ENCODE measurements at places on chromosomes 5 and 9.

DNA sequence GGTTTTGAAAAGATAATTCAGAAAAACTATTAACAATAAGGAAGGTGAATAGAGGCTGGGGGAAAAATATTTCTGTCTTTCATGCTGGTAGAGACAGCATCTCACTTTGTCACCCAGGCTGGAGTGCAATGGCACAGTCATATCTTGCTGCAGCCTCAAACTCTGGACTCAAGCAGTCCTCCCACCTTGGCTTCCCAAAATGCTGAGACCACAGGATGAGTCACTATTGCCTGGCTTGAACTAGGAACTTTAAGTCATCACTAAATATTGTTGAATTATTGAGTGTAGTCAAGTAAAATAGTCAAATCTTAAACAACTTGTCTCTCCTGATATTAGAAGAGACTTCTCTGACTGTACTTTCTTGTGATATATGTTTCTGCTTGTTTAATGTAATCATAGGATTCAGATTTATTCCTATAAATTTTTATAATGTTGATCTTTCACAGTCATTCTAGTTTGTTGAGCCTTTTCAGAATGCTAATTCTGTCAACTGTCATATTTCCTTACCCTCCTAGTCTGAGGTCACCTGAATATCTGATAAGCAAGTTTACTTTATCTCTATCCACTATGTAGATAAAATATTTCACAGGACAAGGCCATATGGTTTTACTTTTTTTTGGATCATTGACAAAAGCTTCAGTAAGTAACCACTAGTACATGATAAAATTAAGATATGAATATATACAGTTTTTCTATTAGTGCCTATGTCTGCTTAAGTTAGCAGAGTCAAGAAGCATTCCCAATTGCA, 1696.5 kb downstream of the MAT2B start:
- DNase-seq: peak; percentile 50

GRCh38 chr5:74035521-74035937, 409.5 kb downstream of the ARHGEF28 start:
- peak; percentile 61 for DNase-seq

GRCh38 chr9:27945386-27945785, 372.1 kb upstream of the C9orf72 start:
- DNase-seq: no peak

- no peak for DNase-seq
These were observed 210.8 kb downstream of the CWC27 start for GRCh38 chr5:64979531-64979930.

GRCh38 chr5:97576956-97577355, 393.9 kb upstream of the RIOK2 start:
- DNase-seq: no peak

DNA sequence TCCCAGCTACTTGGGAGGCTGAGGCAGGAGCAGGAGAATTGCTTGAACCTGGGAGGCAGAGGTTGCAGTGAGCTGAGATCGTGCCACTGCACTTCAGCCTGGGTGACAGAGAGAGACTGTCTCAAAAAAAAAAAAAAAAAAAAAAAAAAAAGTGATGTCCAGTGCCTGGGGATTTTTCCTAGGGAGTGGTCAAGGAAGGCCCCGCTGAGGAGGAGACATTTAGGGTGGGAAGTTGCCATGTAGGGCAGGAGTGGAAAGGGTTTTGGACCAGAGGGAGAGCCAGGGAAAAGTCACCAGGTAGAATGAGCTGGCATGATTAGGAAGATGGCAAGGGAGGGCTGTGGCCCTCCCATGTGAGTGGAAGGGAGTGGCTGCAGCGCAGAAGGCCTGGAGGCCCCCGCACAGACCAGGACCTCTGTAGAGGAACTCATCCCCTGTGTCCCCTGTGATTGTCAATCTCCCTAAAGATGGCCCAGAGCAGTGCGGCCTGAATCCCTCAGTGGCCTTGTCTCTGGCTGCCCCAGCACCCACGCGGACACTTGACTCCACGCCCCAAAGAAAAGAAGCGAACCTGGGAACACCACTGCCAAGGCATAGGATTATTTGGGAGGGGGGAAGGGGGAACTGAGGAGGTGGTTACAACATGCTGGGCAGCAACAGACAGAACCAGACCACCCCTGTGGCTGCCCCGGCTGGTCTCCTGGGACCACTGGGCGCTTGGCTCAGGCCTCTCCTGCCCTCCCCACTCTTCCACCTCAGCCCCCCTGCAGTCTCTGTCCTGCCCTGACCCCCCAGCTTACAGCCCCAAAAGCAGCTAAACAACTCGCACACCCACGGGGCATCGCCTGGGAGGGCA, 2.6 kb upstream of the SQSTM1 start:
- DNase-seq: no peak

GRCh38 chr9:69468380-69468779, 143.4 kb downstream of the ENTREP1 start:
- peak; percentile 19 for DNase-seq

DNA sequence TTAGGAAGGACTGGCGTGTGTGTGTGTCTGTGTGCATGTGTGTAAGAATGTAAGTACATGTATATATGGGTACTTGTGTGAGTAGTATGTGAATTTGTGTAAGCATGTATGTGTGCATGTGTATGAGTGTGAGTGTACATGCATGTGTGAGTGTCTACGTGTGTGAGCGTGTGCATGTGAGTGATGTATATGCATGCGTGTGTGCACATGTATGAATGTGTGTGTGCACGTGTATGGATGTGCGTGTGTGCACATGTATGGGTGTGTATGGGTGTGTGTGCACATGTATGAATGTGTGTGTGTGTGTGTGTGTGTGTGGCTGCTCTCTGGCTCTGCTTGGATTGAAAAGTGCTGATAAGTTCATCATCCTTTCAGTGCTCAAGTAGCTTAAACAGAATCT, 154.5 kb downstream of the TENT4A start:
- no peak for DNase-seq

- no peak for DNase-seq
These were observed 132.8 kb downstream of the INSYN2B start for GRCh38 chr5:169847519-169847918.

DNA sequence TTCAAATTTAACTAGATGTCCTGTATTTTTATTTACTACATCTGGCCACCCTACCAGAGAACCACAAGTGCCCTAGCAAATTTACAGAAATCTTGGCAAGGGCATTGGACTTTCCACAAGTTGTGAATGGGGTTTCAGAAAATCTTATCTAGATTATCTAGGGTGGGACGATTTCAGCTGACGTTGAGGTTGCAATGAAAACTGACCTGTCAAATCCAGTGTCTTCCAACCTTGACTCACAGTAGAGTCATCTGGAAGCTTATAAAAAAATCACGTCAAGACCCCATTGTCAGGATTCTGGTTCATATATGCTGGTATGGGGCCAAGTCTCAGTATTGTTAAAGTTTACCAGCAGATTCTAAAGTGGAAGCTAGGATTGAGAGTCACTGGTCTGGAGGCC, 109.6 kb upstream of the ACTBL2 start:
- no peak for DNase-seq

DNA sequence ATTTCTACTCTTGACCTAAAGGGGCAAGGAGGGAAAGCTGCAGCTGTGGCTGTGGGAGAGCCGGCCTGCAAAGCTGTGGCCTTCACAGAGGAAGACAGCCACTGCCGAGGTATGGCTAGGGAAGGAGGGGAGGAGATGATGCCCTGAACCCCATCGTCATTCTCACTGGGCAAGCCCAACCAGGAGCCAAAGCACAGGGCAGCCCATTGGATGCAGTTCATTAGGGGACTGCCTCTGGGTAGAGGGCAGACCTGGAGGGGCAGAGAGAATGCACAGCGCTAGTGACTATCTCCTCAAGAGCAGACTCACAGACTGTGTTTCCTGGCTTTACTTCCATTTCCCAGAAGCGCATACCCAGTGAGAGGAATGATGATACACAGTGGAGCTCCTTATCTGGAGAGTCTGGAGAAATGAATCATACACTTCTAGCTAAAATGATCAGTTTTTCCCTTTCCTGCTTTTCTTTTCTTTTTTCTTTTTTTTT, 47.2 kb upstream of the TTC23L start:
- no peak for DNase-seq

DNA sequence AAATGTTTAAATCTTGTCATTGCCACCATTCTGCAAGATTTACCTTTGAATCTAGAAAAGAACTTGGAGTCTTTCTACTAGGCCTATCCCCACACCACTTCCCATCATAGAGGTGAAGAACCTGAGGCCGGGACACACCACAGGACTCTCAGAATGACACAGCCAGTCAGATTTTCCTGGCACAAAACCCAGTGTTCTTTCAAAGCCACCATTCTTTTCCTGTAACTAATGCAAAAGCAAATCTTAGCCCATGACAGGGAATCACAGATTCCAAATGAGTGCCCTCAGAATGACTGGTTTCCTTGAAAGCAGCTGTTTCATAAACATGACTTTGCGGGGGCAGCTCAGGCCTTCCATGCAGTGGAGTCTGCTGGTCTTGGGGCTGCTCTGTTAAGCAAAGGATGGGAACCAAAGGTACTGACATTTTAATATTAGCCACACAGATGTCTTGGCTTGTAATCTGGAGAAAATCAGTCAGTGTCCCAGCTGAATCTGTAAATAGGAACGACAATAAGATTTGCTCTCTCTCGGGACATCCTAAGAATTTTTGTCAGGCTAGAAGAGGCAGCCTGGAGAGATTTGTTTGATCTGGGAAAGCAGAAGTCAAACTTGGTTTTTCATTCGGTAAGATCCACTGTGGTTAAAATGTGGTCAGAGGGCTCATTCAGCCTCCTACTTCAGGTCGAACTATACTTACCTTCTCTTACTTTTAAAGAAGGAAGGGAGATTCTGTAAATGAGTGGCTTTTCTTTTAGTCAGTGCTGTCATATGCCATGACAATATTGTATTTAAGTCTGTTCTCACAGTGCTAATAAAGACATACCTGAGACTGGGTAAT, 115.1 kb downstream of the PALM2AKAP2 start:
- peak; percentile 39 for DNase-seq

DNA sequence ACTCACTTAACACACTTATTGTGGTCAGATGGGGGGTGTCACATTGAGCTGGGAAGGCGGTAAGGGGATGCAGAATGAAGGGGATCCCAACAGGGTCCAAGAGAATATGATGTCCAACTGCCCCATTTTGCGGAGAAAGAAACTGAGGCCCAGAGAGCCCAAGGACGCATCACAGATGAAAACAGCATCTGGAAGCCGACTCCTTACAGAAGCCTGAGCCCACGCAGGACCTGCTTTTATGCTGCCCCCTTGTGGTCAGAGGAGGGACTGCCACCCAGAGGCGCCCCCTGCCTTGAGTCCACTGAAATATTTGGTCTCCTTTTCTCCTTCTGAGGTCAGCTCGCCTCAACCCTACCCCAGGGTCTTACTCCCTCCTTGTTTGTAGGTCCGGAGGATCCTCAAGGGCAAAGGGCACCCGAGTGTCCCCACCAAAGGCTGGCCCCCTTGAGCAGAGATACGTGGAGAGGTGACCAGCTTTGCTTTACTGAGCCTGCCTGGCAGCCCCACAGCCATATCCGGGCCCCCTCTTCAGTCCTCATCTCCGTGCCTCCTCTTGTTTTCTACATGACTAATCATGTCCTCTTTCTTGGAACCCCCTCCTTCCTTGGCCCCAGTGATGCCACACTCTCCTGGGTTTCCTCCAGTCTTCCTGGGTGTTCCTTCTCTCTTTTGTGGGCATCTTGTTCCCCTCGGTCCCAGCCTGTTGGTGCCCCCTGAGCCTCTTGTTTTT, 30.0 kb upstream of the TTLL11 start:
- DNase-seq: peak; percentile 88

DNA sequence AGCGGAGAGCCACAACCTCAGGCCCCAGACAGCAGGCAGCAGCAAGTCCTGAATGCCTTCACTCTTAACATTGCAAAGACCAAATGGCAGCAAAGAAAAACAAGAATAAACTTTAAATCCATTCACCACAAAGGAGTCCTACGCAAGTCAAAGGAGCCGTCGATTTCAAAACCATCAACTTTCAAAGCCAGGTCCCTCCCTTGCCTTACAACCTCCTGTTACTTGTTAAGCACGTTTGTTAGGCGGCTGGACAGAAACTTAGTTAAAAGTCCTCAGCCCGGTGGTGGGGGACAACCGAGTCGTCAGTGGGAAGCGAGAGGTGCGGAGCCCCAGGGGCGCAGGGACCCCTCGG, 938 bp downstream of the LPAR1 start:
- DNase-seq: peak; percentile 39

- no peak for DNase-seq
These were observed 41.3 kb downstream of the NACC2 start for GRCh38 chr9:136053757-136054142.

- no peak for DNase-seq
These were observed 35.9 kb upstream of the GAS1 start for GRCh38 chr9:86983249-86983619.

- DNase-seq: no peak
These were observed 20.6 kb downstream of the NTNG2 start for GRCh38 chr9:132182314-132183091.

GRCh38 chr5:93421468-93421867, 159.6 kb downstream of the NR2F1-AS1 start:
- no peak for DNase-seq

DNA sequence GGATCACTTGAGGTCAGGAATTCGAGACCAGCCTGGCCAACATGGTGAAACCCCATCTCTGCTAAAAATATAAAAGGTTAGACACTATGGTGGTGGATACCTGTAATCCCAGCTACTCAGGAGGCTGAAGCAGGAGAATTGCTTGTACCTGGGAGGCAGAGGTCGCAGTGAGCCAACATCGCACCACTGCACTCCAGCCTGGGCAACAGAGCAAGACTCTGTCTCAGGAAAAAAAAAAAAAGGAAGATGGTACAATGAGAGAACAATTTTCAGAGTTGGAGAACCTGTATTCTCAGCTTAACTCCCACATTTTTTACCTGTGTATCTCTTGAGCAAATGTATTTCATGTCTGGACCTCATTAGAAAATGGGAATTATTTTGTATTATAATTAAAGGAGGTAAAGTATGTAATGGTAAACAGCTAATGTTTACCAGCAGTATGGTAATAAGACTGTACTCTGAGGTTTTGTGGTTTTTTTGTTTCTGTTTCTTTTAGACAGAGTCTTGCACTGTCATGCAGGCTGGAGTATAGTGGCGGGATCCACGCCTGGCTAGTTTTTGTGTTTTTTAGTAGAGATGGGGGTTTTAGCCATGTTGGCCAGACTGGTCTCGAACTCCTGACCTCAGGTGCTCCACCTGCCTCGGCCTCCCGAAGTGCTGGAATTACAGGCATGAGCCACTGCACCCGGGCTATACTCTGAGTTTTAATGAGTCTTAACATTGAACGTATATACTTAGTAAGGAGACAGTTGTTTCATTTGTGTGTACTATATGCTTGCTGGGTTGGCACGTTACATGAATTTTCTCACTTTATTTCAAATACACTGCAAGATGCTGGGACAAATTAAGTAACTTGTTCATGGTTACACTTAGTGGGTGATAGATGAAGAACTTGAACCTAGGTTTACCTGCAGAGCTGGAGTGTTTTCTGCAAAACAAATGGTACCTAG, 16.2 kb downstream of the UHRF2 start:
- DNase-seq: peak; percentile 76

All from hematopoietic multipotent progenitor cell treated with erythropoietin and hydrocortisone succinate and interleukin-3 and kit ligand, for 4 days (in vitro differentiated cells).